Endodermal cell (in vitro differentiated cells): ENCODE measurements at places on chromosomes 11 and 22. TPM values are rescaled to one million over a fixed set of nuclear protein-coding genes. Genes with fewer than 3 reads are reported as not detected.
A peak's percentile ranks its signal among the peaks of the same experiment; 100 is the strongest.

RASL10A gene
- total RNA-seq, result 0.61 to 2.0 TPM (median 1.3 TPM) in 3 replicates

KRTAP5-8 gene
- not detected in 3 replicates for total RNA-seq

GRCh38 chr22:31526270-31526669 is 29.9 kb downstream of the SFI1 start:
- no peaks in the 10 kb centered on the region for H3K27me3 ChIP-seq
- H3K4me3 ChIP-seq, result no peak overlapping the region
- no peaks in the 10 kb centered on the region for H3K4me1 ChIP-seq
- H3K27ac ChIP-seq, result no peak overlapping the region
- DNase-seq, result no peak

DNA sequence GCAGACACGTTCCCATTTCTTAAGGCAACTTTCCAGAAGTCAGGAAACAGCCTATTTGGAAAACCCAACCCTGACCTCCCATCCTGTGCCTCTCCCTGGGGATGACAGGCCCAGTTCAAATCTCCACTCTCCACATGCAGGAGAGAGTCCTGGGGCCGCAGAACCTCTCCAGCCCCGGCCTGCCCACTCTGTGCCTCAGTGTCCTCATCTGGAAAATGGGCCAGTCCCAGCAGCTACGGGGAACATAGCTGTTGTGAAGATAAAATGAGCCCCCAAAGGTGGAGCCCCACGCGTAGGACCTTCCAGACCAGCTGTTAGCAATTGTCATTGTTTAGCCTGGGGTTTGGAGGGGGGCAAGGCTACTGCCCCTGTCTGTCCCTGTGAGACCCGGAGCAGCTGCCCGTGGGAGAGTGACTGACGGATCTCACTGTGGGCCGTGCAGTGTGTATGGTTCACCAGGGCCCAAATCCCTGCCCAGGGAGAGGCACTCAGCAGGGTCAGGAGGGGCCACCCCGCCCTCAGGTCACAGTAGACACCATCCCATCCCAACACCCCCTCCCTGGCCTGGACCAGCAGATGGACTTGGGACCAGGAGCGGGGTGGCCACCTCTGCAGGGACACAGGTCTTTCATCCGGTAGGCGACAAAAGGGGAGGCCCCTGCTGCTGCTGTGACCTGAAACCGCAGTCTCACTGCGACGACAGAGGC is 145.9 kb downstream of the CTTN start:
- H3K4me3 ChIP-seq, result no peak overlapping the region
- H3K27me3 ChIP-seq, result no peaks in the 10 kb centered on the region
- no peaks in the 10 kb centered on the region for H3K4me1 ChIP-seq
- peak overlapping the region; percentile 97 for H3K27ac ChIP-seq

DNA sequence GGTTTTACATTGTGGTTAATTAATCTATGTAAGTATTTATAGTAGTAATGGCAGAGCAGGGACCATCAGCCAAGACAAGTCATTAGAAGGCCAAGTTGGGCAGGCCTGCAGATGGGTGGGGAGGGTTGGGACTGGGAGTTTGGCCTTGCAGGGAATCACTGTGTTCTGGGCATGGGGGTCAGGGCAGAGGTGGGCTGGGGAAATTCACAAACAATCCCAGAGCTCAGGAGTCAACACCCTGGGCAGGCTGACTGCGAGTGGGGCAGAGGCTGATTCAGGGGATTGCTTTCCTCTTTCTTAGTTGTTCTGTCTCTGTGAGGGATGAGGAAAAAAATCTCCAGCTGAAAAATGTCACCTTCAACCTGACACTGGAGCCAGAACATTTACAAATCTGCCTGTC is 322.5 kb downstream of the NTM start:
- no peak for DNase-seq
- no peaks in the 10 kb centered on the region for H3K36me3 ChIP-seq
- H3K4me1 ChIP-seq, result peaks cover 3% of the 10 kb centered on the region
- peaks cover 69% of the 10 kb centered on the region for H3K27me3 ChIP-seq
- no peak overlapping the region for H3K4me3 ChIP-seq
- no peak overlapping the region for H3K27ac ChIP-seq

DNA sequence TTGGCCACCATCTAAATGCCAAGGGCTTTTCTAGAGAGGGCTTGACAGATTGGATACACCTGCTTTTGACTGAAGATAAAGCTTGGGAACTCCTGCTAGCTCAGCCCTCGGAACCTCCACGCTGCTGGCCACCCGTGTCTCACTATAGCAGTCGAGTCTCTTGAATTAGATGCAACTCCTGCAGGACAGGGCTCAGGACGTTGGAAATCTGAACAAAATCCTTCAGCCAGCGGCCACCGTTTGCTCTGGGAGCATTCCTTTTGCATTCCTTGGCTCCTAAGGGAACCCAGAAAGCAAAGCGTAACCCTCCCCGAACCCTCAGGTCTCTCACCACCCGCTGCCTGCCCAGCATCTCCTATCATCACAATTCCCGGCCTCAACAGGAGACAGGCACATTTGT is 77.8 kb downstream of the GRIK4 start:
- no peaks in the 10 kb centered on the region for H3K36me3 ChIP-seq

GRCh38 chr11:84465040-84465439 is 1162.1 kb downstream of the DLG2 start:
- no peaks in the 10 kb centered on the region for H3K27me3 ChIP-seq
- DNase-seq, result no peak
- no peaks in the 10 kb centered on the region for H3K36me3 ChIP-seq
- H3K27ac ChIP-seq, result no peak overlapping the region
- no peaks in the 10 kb centered on the region for H3K4me1 ChIP-seq

PDE2A gene
- 8.7 and 13.3 TPM in 2 replicates for total RNA-seq

MEI1 gene
- 1.1 and 1.5 TPM in 2 replicates for total RNA-seq

PGM2L1 gene
- total RNA-seq, result 12.0 and 12.7 TPM in 2 replicates

SMC1B gene
- total RNA-seq, result 0.11 to 0.21 TPM (median 0.12 TPM) in 3 replicates

- no peak overlapping the region for H3K27ac ChIP-seq
- peaks cover 87% of the 10 kb centered on the region for H3K27me3 ChIP-seq
- H3K4me3 ChIP-seq, result no peak overlapping the region
- no peaks in the 10 kb centered on the region for H3K36me3 ChIP-seq
Observed at GRCh38 chr11:57453543-57454177, 6.7 kb upstream of the RTN4RL2 start.

TUB gene
- total RNA-seq, result 14.3 and 15.8 TPM in 2 replicates

DNA sequence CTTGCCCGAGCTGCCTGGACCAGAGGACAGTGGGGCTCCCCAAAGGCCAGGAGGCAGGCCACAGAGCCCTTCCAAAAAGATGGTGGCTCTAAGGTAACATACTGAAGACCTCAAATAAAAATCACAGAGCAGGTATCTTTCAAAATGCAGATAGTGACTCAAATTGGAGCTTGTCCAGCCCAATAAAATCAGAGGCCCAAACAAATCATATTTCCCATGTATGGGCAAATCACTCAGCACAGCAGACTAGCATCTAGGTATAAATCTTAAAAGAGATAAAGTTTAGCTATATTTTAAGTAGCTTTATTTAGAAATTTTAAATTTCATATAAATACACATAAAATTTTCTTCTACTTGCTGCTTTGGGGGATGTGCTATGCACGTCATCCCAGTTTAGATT is 3.3 kb downstream of the TESMIN start:
- no peak overlapping the region for H3K27ac ChIP-seq
- DNase-seq, result no peak
- no peaks in the 10 kb centered on the region for H3K27me3 ChIP-seq

PRG2 gene
- not detected in 2 replicates for total RNA-seq

INS gene
- total RNA-seq, result not detected in 3 replicates

DNA sequence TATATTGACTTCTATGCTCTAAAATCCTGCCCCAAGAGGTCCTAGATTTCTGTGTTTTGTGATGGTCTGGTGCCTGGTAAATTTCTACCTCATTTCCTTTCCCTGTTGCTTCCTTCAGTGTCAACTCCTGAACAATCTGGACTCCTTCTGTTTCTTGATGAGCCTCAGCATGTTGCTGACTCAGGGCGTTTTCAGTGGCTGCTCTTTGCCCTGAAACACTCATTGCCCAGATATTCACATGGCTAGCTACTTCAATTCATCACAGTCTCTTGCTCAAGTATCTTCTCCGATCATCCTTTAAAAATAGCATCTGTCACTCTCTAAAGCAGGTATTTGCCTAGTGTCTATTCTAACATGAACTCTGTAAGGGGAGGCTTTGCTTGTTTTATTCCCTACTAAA is 526.3 kb upstream of the RAG2 start:
- no peaks in the 10 kb centered on the region for H3K4me1 ChIP-seq
- no peak overlapping the region for H3K4me3 ChIP-seq
- no peak for DNase-seq
- H3K27me3 ChIP-seq, result no peaks in the 10 kb centered on the region
- H3K27ac ChIP-seq, result no peak overlapping the region
- H3K36me3 ChIP-seq, result no peaks in the 10 kb centered on the region

GRCh38 chr11:92460213-92460612 is 235.6 kb downstream of the FAT3 start:
- no peaks in the 10 kb centered on the region for H3K36me3 ChIP-seq
- peaks cover 15% of the 10 kb centered on the region for H3K4me1 ChIP-seq
- DNase-seq, result no peak

DNA sequence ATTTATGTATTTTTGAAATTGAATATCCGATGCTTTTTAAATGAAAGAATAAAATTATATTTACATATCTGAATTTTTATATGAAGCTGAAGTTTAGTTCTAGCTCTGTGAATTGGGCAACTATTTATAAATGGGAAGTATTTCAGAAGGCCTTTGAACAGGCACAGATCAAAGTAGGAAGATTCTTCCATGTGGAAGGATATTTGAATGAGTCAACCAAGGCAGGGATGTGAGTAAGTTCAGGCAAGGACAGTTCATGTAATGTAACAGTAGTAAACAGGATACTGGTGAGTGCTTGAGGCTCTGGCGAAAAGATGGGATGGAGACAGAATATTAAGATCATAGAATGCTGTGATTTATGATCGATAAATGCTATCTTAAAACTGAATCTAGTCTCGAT is 417.8 kb upstream of the CCDC179 start:
- no peak for DNase-seq
- H3K4me3 ChIP-seq, result no peak overlapping the region
- H3K4me1 ChIP-seq, result no peaks in the 10 kb centered on the region
- H3K27ac ChIP-seq, result no peak overlapping the region
- H3K27me3 ChIP-seq, result no peaks in the 10 kb centered on the region

- H3K27ac ChIP-seq, result no peak overlapping the region
- DNase-seq, result no peak
- no peaks in the 10 kb centered on the region for H3K4me1 ChIP-seq
- no peaks in the 10 kb centered on the region for H3K27me3 ChIP-seq
Observed at GRCh38 chr22:48905206-48905975, 922.3 kb downstream of the BRD1 start.

GRCh38 chr11:69968396-69969347 is 109.4 kb upstream of the ANO1 start:
- no peaks in the 10 kb centered on the region for H3K36me3 ChIP-seq
- no peak for DNase-seq
- H3K27ac ChIP-seq, result no peak overlapping the region
- no peaks in the 10 kb centered on the region for H3K27me3 ChIP-seq
- H3K4me3 ChIP-seq, result no peak overlapping the region

DNA sequence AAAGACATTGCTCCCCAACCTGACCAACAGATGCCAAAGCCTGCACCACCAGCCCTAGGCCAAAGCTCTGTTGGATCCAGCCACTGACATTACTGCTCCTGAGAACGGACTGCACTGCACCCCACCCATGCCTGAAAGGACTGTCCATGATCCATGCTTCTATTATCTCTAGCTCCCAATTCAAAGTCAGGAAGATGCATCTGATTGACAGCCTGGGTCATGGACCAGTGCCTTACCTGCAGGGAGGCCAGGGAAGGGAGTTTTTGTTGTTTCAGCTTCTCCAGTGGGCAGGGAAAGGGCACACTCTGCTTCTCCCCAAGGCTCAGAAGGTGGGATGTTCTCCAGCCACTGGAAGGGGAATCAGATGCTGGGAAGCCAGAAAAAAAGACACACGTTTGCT is 4.8 kb upstream of the PRDM11 start:
- no peak overlapping the region for H3K27ac ChIP-seq
- no peak overlapping the region for H3K4me3 ChIP-seq
- H3K4me1 ChIP-seq, result no peaks in the 10 kb centered on the region
- peaks cover 61% of the 10 kb centered on the region for H3K27me3 ChIP-seq

DNA sequence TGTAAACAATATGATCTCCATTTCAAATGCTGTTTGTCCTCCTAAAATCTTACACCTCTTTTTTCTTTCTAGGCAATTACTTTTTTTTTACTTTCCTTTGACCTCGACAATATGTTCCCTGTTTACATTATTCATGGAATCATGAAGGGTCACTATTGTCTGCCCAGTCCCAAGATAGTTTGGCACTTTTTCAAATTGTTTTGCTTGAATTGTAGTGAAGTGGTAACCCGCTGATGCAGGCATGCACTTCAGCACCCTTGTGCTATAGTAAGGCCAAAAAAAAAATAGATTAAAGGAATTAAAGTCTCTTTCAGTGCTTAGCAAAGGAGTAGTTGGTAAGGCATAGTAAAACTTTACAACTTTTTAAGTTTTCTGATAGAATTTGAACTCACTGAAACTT is 90.9 kb downstream of the PAX6 start:
- H3K4me1 ChIP-seq, result no peaks in the 10 kb centered on the region
- no peaks in the 10 kb centered on the region for H3K36me3 ChIP-seq

DNA sequence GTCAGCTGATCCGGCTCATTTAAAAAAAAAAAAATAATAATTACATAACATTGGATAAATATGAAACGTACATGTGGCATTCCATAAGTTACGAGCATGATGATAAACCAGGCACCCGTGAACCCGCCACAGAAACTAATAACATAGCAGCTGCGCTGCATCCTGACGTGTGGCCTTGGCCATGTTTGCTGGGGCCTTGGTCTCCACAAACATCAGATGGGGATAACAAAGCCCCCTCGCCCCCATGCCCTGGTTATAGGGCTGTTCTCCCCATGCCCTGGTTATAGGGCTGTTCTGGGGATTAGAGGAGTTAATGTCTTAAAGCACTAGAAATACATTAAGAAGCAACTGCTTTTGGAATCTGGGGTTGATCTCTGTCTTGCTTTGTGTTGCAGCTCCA is 36.7 kb downstream of the FLRT1 start:
- H3K36me3 ChIP-seq, result no peaks in the 10 kb centered on the region
- H3K27ac ChIP-seq, result no peak overlapping the region
- no peaks in the 10 kb centered on the region for H3K27me3 ChIP-seq
- no peak overlapping the region for H3K4me3 ChIP-seq
- H3K4me1 ChIP-seq, result peaks cover 4% of the 10 kb centered on the region
